Stimulated activated CD4-positive, alpha-beta T cell treated with anti-CD3 and anti-CD28 coated beads, Interleukin-1b, Interleukin-23, amount 100 ng/mL, for 48 hours (primary cell): ENCODE measurements at places on chromosomes 4 and X.

DNA sequence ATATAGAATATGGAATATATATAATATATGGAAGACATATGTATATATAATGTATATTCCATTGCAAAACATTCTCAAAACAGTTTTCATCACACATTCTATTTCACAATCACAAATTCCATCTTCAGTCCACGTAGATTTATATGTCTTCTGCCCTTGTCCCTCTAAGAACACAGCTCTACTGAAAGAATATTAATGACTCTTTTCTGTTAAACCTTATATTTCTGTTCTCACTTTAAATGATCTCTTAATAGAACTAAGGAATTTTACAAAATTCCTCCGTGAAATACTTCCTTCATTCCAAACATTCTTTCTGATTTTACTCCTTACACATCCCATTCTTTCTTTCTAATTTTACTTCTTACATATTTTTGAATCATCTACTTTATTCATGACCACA lies 1043.1 kb upstream of the PABPC4L start:
- no peak for DNase-seq

DNA sequence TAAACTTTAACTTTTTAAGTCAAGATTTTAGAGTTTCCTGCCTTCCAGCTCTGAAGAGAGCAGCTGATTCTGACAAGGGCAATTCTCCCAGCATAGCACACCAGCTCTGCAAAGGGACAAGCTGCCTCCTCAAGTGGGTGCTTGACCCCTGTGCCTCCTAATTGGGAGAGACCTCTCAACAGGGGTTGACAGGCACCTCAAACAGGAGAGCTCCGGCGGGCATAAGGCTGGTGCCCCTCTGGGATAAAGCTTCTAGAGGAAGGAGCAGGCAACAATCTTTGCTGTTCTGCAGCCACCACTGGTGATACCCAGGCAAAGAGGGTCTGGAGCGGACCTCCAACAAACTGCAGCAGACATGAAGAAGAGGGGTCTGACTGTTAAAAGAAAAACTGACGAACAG lies 872.9 kb upstream of the PCDH10 start:
- no peak for DNase-seq

GRCh38 chr4:7634661-7635251 lies 200.0 kb upstream of the PSAPL1 start:
- DNase-seq, result no peak

DNA sequence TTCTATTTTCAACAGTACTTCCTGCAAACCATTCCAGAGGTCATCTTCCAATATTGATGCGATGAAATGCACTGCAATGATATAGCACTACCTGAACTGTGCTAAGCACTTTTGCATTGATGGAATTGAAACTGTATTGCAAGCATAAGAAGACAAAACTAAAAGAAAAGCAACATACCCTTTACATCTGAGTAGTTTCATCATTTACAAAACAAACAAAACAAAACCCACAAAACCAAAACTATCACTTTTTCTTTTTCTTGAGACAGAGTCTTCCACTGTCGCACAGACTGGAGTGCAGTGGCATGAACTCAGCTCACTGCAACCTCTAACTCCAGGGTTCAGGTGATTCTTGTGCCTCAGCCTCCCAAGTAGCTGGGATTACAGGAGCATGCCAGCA lies 120.1 kb upstream of the NAP1L5 start:
- DNase-seq, result no peak

- no peak for DNase-seq
Observed at GRCh38 chr4:77581724-77582123, 23.9 kb upstream of the CXCL13 start.
